ENCODE measurements at places on chromosomes 2 and 18. TPM values are rescaled to one million over a fixed set of nuclear protein-coding genes. Genes with fewer than 3 reads are reported as not detected.
A peak's percentile ranks its signal among the peaks of the same experiment; 100 is the strongest.

DNA sequence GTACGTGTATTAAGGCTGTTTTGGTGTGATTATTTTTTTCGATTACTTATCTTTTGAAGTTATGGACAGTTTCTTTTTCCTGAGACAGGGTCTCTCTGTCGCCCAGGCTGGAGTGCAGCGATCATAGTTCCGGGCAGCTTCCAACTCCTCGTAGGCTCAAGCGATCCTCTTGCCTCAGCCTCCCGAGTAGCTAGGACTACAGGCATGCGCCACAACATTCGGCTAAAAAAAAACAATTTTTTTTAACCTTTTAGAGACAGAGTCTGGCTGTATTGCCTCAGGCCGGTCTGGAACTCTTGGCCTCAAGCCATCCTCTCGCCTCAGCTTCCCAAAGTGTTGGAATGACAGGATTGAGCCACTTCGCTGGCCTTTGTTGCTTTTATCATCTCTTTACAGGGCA is 945 bp downstream of the HAT1 start:
- peak; percentile 29 for DNase-seq

GRCh38 chr18:28108814-28109213 is 68.1 kb downstream of the CDH2 start:
- DNase-seq: no peak

DNA sequence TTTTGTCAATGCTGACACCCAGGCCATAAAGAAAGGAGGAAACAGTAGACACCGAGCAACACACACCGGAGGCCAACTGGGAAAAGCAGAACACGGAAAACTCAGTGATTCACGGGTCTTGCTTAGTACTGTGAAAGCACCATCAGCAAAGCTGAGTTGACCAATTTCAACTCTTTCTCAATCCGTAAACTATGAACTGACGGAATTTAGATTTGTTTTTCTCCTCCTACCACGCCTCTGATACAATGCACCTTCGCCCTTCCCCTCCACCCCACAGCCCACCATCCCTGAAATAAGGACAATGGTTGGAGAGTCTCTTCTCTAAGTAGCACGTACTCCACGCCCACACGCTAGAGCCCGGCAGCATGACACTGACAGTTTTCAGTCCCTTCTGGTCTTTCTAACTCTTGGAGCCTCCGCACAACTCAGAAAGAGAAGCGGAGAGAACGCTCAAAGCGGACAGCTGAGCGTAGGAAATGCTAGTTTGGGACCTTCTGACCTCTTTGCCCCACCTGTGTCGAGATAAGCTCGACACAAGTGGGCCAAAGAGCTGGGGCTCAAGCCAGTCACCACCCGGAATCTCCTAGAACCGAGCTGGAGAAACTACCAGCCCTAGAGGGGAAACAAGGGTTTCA is 669 bp downstream of the LNPK start:
- peak; percentile 63 for DNase-seq

DNA sequence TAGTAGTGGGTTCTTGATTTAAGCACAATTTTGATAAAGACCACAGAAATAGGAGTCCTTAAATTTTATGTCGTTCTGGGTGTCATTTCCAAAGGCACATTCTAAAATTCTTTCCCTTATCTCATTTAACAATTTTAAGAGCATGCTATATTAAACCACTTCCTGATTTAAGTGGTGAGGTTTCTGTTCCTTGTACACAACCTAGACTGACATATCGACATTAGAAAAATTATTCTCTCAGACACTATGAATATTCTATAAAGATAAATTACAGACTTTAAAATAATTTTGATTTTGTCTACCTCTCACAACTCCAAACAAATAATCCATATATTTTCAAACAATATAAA is 923.8 kb downstream of the LRP1B start:
- DNase-seq: no peak

The ABCG8 gene
- 0.10 TPM for polyA plus RNA-seq

The CDH2 gene
- polyA plus RNA-seq: 3.1 TPM

The ZSWIM2 gene
- polyA plus RNA-seq: not detected

Measured in hindlimb muscle (tissue), 1 donor.